ENCODE measurements at places on chromosomes 1 and 21. TPM values are rescaled to one million over a fixed set of nuclear protein-coding genes. Genes with fewer than 3 reads are reported as not detected.

DNA sequence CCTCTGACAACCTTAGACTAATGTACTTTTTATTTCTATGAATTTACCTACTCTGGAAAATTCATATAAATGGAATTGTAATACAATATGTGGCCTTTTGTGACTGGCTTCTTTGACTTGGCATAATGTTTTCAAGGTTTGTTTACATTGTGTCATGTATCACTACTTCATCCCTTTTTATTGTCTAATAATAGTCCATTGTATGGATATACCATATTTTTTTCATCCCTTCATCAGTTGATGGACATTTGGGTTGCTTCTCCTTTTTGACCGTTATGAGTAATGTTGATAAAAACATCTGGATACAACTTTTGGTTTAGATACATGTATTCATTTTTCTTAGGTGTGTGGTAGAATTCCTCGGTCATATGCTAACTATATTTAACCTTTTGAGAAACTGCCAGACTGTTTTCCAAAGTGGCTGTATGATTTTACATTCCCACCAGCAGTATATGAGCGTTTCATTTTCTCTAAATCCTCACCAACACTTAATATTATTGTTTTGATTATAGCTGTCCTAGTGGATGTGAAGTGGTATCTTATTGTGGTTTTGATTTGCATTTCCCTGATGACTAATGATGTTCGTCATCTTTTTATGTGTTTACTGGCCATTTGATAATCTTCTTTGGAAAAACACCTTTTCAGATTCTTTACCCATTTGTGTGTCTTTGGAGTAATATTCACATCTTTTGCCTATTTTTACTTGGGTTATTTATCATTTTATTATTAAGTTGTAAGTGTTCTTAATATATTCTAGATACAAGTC is 3.5 kb downstream of the RO60 start:
- DNase-seq: no peak

Gene ILDR2
- total RNA-seq: not detected

Gene SPRR2F
- total RNA-seq: not detected

DNA sequence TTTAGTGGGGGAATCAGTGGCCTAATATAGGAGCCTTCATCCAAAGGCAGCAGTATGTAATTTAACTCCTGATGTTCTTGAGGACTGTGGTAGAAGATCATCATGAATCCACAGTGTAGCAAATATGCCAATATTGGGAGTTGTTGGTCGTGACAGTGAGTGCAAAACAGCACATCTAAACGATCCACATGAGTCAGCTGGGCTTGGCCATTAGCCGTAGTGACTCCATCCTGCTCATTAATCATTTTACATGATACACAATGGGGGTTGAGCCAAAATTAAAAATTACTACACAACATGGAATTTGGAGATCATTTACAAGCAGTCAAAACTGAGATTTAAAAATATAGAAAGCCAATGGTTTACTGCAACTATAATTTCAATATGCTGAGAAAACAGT is 653.9 kb upstream of the CAMK1G start:
- DNase-seq: no peak

DNA sequence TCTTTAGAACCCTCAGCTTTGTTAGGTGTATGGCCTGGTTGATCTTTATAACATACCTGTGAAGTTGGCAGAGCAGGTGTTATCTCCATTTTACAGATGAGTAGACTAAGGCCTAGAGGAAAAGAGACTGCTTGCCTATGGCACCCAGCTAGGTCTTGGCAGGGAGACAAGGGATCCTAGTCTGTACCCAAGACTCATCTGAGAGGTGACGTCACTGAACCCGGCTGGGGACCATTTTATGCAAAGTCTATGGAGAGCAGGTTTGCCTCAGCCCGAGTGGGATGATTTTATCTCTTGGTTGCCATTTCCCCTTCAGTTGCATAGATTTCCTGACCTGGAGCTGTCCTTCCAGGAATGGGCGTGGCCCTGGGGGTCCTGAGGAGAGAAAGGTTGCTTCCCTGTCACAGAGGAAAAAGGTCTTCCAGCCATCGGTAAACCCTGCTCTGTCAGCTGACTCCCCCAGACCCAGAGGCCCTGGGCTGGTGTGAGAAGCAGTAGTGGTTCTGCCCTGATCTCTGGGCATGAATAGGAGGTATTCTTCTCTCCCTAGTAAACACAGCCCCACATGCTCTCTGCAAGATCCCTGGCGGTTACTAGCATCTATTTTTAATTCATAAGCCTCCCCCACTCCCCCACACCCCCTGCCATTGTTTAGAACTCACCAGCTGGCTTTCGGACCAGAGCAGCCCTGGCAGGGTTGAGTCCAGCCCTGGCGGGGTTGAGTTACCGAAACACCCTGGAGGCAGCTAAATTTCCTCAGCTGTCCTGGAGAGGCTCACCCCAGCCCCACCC is 19.6 kb downstream of the TMCC2 start:
- DNase-seq: no peak

DNA sequence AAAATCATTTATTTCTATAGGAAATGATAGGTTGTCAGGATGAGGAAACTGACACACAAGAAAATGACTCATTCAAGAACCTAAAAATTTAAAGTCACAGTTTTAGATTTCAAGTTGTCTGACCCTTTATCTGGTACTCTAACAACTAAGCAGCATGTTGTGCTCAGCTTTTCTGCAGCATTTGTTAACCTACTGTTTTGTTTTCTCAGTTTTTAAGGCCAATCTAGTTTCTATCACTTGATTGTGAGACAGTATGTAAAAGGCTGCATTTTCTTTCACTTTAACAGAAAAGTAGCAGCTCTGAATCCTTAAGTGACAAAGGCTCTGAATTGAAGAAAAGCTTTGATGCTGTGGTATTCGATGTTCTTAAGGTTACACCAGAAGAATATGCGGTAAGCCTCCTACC is 59.1 kb downstream of the RALGPS2 start:
- no peak for DNase-seq

Gene KRTAP19-1
- total RNA-seq: not detected

Gene TNFRSF18
- 0.58 TPM for total RNA-seq

GRCh38 chr1:41019353-41019745 is 2.2 kb downstream of the SLFNL1 start:
- DNase-seq: no peak

- DNase-seq: no peak
Observed at GRCh38 chr1:1157914-1158710, 15.6 kb upstream of the TTLL10 start.

Gene CR1
- not detected for total RNA-seq

GRCh38 chr1:156021093-156021428 is 310 bp upstream of the SSR2 start:
- DNase-seq: no peak

- DNase-seq: no peak
Observed at GRCh38 chr1:180594723-180595122, 36.0 kb downstream of the OVAAL start.

All from glomerular endothelial cell (primary cell).